ENCODE measurements at places on chromosomes 2 and 18.

DNA sequence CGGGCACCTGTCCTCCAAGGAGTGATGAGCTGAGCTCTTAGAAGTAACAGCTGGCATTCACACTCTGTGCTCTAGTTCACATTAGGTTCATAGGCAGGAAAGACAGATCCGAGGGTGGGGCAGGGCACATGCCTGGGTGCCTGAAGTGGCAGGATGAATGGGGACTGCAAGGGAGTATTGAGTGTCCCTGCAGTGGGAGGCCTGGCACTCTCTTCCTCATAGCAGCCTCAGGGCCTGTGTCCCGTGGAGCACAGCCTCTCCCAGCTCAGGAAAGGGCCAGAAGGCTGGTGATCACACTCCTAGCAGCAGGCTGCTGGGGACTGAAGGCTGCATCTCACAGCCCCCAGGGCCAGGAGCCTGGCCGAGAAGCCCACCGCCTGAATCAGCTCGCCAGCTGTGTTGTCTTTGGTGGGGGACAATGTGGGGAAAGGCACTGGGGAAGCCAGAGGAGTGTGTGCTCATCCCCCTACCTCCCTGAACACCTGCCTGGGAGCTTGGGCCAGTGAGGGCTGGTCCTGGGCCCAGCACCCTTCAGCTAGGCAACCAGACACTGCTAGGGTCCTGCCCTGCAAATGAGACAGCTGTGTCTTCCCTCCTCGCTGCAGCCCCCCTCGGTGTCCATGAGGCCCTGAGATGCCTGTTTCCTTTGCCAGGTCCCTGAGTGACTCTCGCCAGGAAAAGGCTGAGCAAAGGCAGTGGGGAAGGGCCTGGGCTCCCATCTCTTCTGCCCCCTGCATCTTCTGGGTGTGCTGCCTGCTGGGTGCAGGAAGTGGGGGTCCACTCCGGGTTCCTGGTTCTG lies 48.2 kb upstream of the HS6ST1 start:
- no peak for DNase-seq

DNA sequence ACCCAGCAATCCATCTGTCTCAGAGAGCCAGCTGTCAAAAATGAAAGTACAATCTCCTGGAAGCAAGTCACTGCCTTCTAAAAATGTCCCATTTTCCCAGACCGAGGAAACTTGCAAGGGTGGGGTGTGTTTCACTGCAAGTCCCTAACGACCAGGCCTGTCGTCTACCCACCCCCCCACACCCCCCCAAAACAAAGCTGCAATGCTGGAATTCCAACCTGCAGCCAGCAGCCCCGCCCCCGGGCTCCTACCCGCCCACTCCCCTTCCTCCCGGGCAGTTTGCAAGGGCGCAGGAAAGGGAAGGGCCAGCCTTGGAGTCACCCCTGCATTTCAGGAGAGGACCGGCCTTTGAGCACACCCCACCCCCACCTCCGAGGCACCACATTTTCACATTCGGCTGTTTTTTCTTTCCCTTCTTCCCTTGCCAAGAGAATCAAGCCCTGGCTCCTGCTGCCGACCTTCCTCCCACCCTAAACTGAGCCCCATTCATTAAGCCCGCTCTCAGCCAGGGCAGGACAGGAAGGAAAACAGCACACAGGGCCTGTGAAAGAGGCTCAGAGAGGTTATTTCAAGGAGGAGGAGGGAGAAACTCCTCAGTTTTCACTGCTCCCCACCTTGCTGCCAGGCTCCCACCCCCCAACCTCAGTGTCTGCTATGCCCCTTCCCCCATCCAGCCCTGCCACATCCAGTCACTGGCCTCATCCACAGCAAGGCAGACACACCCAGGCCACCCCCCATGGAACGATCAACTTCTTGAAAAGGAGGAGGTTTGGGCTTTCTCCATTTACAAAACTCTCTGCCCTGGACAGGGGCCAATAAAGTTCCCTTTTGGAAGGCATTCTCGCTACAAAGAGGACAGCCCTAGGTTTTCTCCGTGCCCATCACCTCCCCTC lies 11.3 kb downstream of the SMAD7 start:
- DNase-seq = no peak

DNA sequence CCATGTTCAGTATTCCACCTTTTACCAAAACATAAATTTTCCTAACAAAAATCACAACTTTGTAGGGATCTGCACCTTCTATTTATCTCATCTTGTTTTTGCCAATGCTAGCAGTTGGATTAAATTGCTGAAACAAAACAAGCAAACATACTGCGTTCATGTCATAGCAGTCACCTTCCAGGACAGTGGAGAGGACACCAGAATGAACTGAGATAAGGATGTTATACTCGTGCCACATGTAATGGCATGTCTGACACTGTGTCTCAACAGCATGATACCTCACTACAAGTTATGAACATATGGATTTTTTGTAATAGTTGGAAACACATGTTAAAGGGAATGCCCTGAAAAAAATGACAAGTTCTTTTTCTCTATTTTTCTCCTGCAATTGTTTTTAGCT lies 245.3 kb downstream of the XIRP2 start:
- DNase-seq = no peak

- DNase-seq = no peak
These were observed 495 bp upstream of the IL36RN start for GRCh38 chr2:113058411-113058994.

- DNase-seq = no peak
These were observed 121.3 kb downstream of the FMNL2 start for GRCh38 chr2:152456262-152456661.

DNA sequence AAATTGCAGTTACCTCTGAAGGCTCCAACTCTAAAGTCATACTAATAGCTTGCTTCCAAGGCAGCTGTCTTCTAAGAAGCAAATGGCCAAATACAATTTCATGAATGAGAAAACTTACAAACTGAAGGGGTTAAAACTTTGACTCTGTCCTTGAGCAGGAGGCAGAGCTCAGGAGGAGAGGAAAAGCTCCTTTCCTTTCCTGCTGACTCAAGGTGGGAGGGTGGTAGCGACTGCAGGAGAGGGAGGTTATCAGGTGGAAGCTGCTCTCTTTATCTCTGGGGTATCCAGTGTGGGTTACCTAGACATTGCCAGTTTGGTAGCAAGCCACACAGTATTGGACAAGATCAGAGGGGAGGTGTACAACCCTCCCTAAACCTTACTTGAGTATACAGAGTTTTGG lies 2.7 kb upstream of the EFEMP1 start:
- no peak for DNase-seq

DNA sequence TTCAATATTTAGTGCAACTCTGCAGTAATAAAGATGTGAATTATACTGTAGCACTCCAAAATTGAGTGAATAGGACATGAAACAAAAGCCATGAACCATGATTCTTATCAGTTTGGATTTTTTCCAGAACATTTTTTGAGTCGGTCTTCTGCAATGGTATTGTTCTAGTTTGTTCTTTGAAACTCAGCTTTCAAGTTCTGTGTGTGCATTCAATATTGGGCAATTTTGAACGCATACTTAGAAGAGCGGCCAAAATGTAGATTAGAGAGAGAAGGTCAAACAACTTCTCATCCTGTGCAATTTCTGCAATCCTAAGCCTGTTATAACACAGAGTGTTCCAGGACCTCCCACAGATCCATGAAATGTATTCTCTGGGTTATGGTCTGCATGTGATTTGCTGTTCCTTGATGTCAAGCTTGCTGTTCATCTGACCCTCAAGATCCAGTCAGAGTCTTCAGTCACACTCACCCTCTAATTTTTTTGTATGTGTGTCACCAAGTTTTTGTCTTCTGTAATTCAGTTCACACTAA lies 48.3 kb downstream of the TSPYL6 start:
- no peak for DNase-seq

- no peak for DNase-seq
These were observed 216.8 kb downstream of the MGAT5 start for GRCh38 chr2:134470561-134471168.
